ENCODE measurements at places on chromosomes 1 and 21.
A peak's percentile ranks its signal among the peaks of the same experiment; 100 is the strongest.

- DNase-seq = no peak
These were observed 9.8 kb upstream of the FNBP1L start for GRCh38 chr1:93437976-93438605.

- DNase-seq = no peak
These were observed 464.9 kb downstream of the CAMTA1 start for GRCh38 chr1:7250176-7250575.

DNA sequence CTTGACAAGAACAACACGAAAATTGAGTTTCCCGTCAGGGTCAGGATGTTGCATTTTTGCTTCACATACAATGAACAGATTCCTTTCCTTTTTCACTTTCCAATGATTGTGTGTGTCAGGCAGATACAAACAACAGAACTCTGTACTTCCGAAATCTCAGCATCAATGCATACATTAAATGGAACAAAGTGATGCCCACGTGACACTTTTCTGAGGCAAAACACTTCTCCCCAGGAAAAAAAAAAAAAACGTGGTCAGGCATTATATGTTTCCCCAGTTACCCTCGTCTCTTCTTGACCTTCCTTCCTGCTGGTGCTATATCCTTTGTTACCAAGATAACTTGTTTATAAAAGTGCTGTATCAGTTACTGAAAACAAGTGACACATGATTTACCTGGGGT is 181.8 kb downstream of the ZNF281 start:
- no peak for DNase-seq

GRCh38 chr1:162916407-162916806 is 55.4 kb upstream of the CCDC190 start:
- peak; percentile 47 for DNase-seq

DNA sequence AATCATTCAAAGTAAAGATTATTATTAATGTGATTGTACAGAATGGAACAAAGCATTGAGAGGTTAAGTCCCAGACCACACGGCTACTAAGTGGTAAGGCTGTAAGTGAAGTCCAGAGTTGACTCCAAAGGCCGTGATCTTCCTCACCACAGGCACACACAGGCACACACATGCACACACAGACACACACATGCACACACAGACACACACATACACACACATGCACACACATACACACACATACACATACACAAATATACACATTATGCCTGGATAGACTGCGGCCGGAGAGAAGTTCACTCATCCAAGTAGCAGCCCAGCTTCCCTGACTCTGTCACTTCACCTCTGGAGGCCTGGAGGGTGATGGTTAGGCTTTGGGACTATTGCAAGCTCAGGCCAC is 121.9 kb downstream of the HLX start:
- no peak for DNase-seq

DNA sequence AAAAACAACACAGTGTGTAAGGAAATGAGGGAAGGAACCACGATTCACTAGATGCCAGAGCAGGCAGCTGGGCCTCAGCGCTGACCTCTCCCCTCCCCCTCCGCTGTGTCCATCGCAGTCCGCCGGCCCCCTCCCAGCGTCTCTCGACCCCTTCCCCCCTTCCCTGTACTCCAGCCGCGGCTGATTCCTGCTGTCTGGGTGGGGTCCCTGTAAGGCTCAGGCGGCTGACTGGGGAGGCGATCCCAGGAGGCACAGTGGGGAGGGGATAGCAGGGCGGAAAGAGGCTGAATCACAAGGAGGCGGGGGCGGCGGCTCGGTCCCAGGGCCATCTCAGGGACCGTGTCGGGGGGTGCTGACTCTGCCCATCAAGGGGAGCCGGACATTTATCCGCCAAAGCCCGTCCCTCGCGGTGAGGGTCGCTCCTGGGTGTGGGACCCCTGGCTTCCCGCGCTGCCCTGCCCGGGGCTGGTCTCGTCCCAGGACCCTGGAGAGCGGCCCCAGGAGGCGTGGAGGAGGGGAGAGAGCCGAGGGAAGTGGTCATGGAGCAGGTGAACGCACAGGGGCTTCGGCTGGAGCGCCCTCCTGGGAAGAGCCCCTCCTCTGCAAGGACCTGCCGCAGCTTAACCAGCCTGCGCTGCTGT is 241.9 kb downstream of the PTPRU start:
- no peak for DNase-seq

DNA sequence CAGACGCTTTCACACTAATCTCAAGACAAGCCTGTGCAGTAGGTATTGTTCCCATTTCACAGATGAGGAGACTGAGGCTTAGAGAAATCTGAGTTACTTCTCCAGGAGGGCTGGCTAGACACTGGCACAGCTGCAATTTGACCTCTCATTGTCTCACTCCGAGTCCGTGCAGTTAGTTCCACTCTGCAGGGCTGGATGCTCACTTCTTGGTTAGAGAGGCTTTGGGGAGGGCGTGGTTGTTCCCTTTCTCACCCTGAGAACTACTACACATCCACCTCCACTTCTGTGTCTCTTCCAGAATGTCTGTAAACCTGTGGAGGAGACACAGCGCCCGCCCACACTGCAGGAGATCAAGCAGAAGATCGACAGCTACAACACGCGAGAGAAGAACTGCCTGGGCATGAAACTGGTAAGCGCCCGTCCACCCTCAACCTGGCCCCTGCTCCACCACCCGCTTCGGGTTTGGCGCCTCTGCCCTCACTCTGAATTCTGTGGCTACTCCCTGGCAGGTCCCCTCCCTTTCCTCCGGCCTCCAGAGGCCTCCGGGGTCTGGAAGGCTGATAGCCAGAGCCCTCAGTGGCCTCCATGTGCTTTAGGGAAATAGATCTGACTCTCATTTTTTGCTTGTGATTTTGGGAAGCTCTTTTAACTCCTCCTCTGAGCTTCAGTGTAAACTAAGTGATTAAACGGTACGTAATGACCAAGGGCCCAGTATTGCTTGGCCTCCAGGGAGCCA is 29.1 kb downstream of the EIF2D start:
- DNase-seq = no peak

- no peak for DNase-seq
These were observed 25.4 kb downstream of the CFAP57 start for GRCh38 chr1:43197343-43198127.

Data from foreskin keratinocyte (primary cell).